ENCODE measurements at places on chromosomes 2 and 18.

- peak; percentile 85 for DNase-seq
These were observed at the start of gene GAD1 for GRCh38 chr2:170816504-170817092. Gene GAD1, plus strand, starts transcription at chr2:170816887. Its CDS starts 1,705 bp downstream, at chr2:170818592.

GRCh38 chr2:75200140-75201096 is 1.1 kb upstream of the TACR1 start:
- no peak for DNase-seq

GRCh38 chr2:29224693-29225551 is 109.7 kb downstream of the CLIP4 start:
- no peak for DNase-seq

DNA sequence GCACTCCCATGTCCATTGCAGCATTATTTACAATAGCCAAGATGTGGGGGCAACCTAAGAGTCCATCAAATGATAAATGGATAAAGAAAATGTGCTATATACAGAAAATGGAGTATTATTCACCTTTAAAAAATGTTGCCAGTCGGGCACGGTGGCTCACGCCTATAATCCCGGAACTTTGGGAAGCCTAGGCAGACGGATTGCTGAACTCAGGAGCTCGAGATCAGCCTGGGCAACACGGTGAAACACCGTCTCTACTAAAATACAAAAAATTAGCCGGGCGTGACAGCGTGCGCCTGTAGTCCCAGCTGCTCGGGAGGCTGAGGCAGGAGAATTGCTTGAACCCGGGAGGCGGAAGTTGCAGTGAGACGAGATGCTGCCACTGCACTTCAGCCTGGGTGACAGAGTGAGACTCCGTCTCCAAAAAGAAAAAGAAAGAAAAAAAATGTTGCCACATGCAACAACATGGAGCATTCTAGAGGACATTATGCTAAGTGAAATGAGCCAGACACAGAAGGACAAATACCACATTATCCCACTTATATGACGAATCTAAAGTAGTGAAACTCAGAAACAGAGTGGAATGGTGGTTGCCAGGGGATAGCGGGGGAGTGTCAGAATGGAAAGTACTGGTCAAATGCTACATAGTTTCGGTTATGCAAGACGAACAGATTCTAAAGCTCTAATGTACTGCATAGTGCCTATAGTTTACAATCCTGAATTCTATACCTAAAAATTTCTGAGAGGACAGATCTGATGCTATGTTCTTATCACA is 1385.6 kb upstream of the TMEFF2 start:
- no peak for DNase-seq

DNA sequence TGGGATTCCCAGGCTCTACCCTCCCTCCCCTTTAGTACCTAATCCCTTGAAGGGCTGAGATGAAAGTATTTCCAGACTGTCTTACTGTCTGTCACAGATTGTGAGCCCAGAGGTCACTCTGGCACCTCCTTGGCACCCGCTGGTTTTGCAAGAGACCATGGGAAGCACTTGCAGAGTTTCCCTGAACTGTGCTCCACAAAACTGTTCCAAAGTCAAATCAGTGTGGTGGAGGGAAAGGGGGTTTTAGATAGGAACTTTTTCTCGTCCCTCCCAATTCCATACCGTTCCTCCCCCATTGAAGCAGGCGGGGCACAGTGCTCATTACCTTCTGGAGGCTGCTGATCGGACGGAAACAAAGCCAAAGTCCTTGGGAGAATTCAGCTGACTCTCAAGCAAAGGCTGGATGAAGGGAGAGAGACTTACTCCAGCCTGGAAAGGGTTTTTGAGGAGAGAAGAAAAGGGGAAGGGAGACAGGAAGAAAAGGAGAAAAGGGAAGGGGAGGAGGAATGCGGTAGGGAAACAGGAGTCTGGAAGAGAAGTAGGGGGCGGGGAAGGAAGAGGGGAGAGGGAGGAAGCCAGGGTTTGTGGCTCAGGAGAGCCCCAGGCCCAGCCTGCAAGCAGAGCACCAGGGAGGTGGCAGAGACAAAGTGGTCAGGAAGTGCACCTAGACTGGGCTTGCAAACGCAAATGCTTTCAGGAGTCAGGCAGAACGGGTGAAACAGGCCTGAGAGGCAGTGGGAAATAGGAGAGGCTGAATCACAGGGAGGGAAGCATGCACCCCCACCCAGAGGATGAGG is 88.4 kb upstream of the SP3 start:
- DNase-seq = no peak

DNA sequence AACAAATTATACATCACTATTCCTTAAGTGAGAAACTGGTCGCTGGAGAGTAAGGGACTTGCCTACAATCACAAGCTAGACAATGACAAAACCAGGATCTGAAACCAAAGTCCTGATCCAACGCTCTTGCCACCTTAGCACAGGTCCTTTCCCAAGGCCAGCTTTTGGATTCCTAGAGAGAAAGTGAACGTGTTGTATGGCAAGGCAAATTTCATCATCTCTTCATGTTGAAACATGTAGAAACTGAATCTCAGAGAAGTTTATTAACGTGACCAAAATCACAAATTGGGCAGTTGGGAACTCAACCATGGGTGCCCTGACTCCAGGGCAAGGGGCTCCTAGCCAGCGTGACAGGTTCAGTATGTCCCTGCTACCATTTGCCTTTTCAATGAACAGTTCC is 118.2 kb downstream of the VWC2L start:
- no peak for DNase-seq

DNA sequence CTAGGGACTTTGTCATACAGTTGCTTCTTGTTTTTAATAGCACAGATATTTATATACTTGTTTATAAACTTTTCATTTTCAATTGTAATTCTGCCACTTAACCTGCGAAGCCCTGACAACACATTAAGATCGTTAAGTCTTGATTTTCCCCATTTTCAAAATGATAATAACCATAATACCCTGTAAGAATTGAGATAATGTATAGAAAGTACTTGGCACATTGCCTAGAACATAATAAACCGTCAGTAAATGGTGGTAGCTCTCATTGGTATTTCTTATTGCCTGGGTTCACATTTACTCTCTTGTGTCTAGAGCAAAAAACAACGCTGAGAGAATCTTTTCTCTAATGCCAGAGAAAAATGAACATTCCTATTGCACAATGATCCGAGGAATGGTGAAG is 18.6 kb downstream of the PTCD3 start:
- DNase-seq = no peak
